ENCODE measurements at places on chromosomes 6 and 20.

DNA sequence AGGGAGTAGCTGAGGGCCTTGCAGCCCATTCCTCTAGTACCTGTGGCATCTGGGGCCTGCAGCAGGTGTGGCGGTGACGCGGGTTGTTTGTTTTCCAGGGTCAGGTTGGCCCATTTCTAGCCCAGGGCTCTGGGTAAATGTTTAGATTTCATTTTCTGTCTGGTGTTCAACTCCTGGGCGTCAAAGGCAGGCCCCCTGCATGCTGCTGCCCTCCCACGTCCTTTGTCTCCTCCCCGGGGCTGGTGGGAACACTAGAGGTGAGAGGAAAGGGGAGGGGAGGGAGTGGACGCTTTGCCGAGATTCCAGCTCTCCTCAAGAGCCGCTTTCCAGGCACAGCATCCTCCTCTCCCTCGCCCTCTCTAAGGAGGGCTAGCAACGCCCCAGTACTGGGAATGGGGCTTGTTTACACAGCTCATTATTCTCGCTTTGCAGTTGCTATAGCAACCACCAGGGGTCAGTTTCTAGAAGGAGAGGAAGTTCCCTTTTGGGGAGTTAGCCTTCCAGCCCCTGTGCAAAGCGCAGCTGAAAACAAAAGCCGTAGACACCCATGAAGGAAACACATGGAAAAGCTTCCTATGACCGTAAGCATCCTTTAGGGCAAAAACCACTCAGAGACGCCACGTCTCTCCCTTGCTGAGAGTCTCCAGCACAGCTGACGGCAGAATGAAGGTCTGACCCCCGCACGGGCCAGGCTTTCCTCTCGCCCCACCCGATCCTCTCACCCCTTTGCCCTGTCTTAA, 170.6 kb downstream of the LY86 start:
- no peak for DNase-seq

GRCh38 chr6:11667876-11668275, 110.7 kb downstream of the ADTRP start:
- no peak for DNase-seq

GRCh38 chr20:42370075-42370474, 751.9 kb upstream of the CHD6 start:
- DNase-seq, result no peak

DNA sequence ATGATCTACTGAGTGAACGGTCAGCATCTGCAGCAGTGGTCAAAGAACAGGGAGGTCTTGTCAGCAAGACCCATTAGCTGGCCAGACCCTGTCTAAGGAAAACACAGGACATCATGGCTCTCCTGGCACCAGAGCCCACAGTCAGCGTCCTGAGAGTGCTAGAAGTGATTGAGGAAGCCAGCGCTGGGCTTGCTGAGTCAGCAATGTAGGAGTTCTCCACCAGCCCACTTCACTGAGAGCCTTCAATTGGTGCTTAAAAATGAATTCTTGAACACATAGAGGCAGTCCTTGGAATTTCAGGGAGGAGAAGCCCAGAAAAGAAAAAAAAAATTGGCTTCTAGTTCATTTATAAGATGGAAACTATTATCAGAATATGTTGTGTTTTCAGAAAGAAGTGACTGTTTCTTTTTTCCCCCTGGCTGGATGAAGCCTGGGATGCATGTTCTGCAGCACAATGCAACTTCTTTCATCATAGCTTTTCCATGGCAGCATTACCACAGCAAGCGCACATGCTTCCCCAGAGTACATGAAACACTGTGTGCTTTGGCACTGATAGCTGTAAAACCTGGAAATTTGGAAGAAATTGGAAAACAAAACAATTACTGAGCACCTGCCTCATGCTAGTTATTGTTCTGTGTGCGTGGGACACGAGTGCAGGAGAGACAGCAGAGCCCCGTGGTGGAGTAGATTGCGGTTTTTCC, 899.9 kb downstream of the C6orf118 start:
- DNase-seq, result no peak

DNA sequence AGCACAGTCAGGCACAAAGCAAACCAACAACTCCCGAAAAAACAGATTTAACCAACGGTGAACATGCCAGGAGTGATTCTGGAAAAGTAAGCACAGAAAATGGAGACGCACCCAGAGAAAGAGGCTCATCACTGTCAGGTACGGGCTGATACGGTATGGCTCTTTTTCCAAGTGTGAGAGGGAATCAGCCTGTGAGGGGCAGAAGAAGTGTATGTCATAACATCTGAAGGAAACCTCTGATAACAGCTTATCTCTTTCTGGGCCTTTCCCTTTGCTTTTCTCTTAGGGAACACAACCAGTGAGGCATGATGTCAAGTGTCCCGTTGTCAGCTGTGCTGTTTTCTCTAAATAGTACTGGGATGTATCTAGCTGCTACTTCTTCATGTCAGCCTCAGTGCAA, 32.1 kb downstream of the ARFGEF2 start:
- DNase-seq, result no peak

GRCh38 chr6:5119090-5119951, 34.2 kb downstream of the PPP1R3G start:
- DNase-seq, result no peak

DNA sequence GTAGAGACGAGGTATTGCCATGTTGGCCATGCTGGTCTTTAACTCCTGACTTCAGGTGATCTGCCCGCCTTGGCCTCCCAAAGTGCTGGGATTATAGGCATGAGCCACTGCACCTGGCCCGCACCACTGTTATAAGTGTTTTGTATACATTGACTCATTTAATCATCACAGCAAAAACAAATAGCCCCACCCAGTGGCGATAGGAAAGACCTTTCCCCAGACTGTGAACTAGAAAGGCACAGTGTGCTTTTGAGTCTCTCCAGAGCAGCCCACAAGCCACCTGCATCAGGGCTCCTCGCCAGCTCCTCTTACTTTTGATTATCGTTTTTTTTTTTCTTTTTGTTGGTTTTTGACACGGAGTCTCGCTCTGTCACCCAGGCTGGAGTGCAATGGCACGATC, 27.9 kb upstream of the ZFP64 start:
- DNase-seq, result no peak

- DNase-seq, result no peak
Measured at GRCh38 chr6:87196275-87196842, 41.0 kb downstream of the ZNF292 start.

- no peak for DNase-seq
Measured at GRCh38 chr6:50843842-50844241, 25.2 kb downstream of the TFAP2B start.

Data from cortex of kidney (tissue), 1 donor.